Ovary (tissue), 10 donors: ENCODE measurements at places on chromosomes 2 and 18.
A peak's percentile ranks its signal among the peaks of the same experiment; 100 is the strongest.

DNA sequence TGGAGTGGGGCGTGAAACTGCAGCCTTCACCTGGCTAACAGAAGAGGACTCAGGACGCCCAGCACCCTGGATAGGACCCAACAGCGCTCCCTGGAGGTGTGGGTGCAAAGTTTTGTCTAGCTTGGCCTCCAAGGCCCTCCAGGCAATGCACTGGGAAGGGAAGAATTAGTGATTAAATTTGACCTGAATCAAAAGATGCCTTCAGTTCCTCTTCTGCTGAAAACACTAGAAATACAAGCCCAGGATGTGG lies 779 bp upstream of the TRIB2 start:
- DNase-seq = peak; percentile 81

DNA sequence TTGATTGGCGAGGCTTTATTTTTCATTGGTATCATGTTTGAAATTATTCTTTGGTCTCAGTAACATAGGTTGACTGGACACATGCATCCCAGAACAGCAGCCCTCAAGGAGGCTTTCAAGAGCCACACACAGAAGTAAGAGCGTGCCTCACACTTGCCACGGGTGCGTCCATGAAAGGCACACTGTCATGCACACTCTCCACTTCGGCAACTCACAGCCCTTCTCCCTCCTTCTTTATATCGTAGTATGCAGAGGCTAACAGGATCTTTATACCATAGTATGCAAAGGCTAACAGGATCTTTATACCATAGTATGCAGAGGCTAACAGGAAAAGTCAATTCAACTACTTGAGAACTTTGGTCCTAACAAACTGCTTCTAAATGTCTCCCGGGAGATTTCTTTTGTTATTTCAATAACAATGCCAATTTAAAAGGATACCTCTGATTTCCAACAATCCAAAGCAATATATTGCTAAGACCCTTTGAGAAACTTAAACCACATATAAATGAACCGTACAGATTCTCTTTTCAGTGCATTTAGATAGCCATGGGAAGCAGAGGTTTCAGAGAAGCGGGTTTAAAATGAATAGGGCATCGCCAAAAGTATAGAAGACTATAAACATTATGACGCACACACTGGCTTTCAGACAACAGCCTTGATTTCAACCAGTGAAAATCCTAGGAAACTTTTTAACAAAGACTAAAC lies 26.5 kb upstream of the ZNF516 start:
- DNase-seq = no peak

DNA sequence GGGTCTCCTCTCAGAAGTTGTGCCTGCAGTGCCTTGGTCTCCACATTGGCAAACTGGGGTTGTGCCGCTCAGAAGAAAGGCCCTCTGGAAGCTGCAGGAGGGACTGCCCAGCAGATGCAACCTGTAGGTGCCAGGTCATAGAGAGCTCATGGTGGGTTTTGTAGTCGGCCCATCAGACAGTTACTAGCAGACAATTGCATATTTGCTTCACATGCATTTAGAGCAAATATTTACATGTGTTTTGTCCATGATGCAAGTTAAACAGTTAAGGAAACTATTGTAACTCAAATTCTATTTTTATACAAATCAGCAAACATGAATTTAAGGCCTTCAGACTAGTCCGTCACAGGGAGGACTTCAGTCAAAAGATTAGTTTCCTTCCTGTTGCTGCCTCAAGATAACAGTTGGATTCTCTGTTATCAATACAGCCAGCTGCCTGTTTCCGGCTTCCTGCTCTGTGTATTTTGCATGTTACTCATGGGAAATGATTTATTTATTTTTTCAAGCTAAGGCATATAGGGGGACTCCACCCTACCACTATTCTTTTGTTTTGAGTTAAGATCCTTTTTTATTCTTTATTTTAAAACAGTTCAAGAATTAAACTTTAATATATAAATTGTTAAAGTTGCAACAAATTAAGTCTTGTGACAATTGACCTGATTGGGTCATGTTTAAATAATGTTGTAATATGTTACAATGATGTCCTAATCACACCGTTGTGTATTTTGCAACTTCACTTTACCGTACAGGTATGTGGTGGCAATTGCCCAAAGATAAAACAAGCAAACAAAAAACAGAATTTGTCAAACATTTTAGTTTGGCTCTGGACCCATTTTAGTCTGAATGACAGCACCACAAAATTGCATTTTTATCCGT lies 133.5 kb downstream of the SPTBN1 start:
- no peak for DNase-seq

- DNase-seq = no peak
These were observed 376.5 kb upstream of the ACVR2A start for GRCh38 chr2:147468349-147468748.

- DNase-seq = no peak
These were observed 101.7 kb upstream of the TFCP2L1 start for GRCh38 chr2:121386707-121387106.
